ENCODE measurements at places on chromosomes 11 and 22.

GRCh38 chr22:49825944-49826602 is 1.6 kb downstream of the BRD1 start:
- peak; percentile 9 for DNase-seq

DNA sequence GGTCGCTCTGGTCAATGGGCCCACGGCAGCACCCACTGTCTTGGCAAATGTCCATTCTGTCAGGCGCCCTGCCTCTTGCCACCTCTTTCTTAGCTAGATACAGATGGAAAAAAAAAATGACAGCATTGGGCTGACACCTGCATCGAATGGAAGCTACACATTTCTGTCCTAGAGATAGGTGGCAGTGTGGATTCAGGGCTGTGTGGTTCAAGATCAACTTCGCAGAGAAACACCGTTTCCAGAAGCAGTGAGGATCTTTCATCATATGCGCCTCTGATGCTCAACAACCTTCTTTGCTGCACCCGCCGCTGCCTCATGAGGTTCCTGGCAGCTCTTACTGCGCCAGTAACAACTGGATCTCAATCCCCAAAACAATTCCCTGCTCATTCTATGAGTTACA is 236.3 kb downstream of the KIRREL3 start:
- DNase-seq = no peak

- DNase-seq = no peak
Observed at GRCh38 chr22:49873228-49873940, 19.7 kb downstream of the ZBED4 start.

DNA sequence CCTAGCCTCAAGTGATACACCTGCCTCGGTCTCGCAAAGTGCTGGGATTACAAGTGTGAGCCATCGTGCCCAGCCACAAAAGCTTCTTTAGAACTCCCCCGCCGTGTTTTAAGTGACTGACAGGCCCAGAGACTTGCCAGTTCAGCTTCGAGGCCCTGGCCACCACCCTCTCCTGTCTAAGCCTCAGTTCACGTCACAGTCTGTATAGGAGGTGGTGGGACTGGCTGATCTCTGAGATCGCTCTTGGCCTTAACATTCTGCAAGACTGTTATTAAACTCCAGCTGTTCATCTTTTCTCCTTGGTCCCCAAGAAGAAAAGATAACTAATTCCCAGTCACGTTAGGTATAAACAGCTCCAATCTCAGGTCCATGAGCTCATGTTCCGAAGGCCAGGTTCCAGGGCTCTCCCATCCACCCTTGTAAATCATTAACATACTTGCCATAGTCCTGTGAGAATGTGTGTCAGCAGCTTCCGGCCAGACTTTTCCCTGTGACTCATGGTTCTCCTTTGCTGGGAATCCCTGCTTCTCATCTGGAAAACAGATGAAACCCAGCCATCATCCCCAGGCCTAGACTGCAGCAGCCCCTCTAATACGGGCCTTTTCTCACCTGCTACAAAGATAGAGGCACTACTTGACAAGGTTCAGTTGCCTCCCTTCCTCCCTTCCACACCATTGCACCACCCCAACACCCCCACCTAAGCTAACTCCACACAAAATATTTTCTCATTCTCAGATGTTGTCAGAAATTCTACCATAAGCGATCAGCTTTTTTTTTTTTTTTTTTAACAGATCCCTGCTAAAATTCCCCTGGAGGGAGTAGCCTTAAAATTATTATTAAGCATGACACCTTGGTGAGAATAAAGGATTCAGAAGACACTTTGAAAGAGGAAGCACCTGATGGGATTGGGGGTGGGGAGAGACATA is 5.6 kb upstream of the KIAA0930 start:
- peak; percentile 46 for DNase-seq

DNA sequence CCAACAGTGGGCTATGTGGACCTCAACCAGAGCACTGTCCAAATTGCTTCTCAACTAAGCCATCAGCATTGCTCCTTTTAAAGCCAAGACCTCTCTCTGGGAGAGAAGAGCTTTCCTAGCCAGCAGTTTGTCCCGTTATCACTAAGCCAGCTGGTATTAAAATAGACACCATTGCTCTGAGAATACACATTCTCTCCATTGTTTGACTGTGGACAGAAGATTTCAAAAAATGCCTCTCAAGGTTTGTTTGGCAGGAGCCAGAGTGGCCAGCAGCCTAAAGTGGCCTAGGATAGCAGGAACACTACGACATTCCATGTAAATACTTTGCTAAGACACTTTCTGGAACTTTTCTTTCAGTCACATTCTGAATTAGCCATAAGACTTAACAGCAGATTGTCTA is 41.3 kb downstream of the EIF4ENIF1 start:
- DNase-seq = no peak

DNA sequence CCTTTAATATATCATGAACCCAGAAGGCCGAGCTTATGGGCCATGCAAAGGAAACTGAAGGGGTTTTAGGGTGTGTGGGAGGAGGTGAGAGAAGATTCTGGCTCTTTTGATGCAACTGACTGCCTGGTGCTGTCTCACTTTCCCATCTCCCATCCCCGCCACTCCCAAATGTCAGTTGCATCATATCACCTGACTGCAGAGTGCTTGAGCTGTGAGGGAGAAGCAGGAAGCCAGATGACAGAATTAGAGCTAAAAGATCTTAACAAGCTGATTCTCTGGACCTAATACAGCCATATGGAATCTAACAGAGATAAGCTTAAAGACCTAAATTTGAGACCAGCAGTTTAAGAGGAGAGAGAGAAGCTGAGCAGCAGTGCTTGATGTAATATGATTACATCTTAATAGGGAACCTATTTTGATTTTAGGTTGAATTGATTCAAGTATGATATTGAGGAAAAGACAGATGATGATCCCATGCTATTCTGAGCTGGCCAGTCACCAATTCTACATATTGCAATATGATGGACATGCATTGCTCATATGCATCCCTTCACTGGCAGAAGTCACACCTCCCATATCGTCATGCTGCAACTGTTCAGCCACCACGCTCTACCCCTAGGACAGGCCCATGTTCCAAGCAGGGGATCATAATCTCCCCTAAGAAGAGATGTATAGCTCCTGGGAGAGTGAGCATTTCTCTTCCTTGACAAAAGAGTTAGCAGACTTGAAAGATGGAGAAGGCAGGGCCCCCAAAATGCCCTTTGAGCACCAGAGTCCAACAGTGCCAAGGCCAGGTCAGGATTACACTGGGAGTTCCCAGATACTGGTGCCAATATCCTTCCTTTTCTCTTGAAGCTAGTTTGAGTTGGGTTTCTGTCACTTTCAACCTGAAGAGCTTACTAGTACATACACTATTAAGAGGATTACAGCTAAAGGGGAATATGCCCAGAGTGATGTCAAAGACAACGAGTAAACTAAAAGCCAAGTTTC is 44.9 kb downstream of the PLEKHA7 start:
- peak; percentile 15 for DNase-seq

DNA sequence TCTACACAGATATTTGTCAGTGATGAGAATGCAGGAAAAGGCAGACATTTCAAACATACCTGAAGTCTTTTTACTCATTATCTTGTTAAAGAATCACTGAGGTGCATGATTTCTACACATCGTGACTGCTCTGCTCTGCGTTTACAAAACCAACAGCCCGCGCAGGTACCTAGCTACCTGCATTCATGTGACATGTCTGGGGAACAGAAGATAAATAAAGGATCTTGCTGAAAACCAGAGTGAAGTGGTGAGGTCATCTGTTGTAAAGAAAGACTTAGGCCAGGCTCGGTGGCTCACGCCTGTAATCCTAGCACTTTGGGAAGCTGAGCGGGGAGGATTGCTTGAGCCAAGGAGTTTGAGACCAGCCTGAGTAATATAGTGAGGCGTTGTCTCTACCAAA is 15.7 kb downstream of the ASPHD2 start:
- DNase-seq = no peak

GRCh38 chr22:37208401-37209139 is 3.7 kb downstream of the SSTR3 start:
- DNase-seq = no peak

- DNase-seq = no peak
Observed at GRCh38 chr11:25655636-25656035, 676.3 kb upstream of the ANO3 start.

DNA sequence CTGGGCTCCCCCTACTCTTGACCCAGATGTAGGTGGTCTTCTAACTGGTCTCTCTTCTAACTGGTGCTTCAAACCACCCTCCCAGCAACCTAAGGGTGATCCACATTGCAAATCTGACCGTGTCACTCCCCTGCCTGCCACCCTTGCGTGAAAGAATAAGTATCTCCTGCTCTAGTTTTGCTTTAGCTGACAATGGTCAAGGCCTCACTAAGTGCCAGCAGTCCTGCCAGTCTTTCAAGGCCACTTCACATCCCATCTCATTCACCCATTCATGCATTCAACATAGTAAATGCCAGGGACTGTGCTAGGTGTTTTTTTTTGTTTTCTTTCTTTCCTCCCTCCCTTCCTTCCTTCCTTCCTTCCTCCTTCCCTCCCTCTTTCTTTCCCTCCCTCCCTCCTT is 2.3 kb upstream of the KCTD17 start:
- DNase-seq = no peak

DNA sequence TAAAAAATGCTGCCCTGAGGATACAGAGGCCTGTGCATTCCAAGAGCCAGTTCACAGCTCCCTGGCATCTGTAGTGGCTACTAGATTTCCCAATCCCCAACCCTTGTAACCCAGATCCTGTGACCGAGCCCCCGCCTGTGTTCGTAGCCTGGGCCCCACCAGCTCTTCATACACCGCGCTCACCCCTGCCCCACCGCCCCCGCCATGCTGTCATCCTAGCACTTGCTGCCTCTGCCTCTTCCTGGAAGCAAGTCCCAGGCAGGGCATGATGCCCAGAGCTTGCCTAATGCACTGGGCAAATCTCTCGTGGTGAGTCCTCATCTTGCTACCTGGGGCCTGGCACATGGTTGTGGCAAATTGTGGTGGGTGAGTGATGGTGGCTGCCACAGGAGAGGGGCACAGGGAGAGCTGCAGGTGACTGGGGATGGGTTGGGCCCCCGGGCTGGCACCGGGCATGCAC is 7.1 kb downstream of the MGAT3 start:
- no peak for DNase-seq

DNA sequence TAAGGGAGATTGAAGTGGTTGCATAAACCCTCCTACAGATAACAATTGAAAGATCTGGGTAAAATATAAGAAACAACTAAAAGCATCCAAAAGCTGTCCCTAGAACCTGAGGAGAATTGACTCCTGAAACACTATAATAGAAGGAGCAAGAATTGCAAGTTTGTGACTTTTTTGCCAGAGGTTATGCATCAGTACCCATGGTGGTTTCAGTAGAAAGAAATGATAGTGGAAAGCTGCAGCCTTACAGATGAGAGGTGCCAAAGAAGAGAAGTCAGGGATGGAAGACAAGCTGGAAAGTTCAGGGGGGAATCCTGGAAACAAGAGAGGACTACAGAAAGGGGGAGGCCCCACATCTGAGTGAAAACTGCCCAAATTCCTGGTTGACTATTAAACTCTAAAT is 80.7 kb downstream of the PACS1 start:
- DNase-seq = no peak

DNA sequence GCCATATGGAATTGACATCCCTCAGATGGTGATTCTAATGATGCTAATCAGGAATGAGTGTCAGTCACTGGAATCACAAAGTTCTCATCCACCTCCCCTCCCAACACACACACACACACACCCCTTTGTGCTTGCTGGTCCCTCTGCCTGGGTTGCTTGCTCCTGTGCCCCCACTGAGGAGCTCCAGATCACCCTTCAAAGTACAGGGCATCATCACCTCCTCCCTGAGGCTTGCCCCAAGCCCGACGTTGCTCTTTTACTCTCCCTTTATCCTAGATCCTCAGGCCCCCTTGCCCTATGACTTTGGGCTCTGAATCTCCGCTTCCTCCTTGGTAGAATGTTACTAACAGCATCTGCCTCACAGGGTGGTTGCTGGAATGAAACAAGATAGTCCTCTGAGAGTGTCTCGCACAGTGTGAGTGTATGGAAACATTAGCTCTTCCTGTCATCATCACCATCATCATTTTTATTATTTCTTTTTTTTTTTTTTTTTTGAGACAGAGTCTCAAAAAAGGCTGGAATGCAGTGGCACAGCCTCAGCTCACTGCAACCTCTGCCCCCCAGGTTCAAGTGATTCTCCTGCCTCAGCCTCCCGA is 3.4 kb downstream of the TOM1 start:
- no peak for DNase-seq

- no peak for DNase-seq
Observed at GRCh38 chr22:26837784-26838470, 180.5 kb downstream of the MIAT start.

DNA sequence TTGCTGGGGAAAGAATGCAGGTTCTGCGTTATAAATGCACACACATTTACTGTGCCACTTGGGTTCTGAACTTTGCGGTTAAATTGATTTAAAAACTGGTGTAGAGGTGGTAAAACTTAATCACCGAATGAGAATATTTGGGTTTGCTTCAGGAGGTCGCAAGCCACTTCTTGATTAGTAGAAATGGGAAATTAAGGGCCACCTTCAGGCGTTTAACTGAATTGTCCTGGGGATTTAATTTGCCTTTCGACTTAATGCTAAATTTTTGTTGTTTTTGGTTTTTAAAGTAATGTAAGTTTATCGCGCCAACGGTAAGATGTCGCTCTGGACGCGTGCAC is 459 bp upstream of the NCR3LG1 start:
- no peak for DNase-seq

- peak; percentile 28 for DNase-seq
Observed at GRCh38 chr11:77636731-77637344, 756 bp downstream of the CLNS1A start.
